ENCODE measurements at places on chromosomes 12 and 14.

GRCh38 chr14:56731187-56731586 is 79.1 kb downstream of the OTX2 start:
- no peak for DNase-seq

DNA sequence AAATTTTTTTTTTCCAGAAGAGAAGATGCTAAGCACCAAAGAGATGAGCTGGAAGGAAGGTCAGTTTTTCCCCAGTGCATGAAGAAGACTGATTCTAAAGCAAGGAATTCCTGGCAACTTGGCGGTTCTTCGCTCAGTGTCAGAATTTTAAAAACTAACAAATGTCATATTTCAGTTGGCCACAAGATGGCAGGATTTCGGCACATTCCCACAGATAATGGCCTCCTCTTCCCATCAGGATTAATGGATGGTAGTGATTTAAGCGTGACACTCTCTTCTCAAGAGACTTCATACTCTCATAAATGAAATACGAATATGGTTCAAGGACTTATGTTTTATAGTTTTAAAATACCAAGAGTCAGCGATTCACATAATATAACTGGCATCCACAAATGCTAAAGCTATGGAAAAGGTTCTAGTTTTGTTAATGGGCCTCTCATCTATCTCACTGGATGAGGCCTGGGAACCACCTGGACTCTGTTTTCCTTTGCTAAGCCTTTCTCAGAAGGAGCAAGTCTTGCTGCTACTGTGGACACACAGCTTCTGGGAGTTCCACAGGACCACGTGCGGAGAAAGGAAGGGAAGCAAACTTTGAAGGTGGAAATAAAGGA is 46.1 kb upstream of the PTPRO start:
- DNase-seq = no peak

GRCh38 chr14:73795466-73795865 is 56.2 kb upstream of the PTGR2 start:
- no peak for DNase-seq

- DNase-seq = no peak
These were observed 1.9 kb downstream of the SRGAP1 start for GRCh38 chr12:63846238-63846967.

GRCh38 chr14:33938131-33938949 is 12.5 kb downstream of the EGLN3 start:
- DNase-seq = no peak

- DNase-seq = no peak
These were observed 6.7 kb upstream of the PLD4 start for GRCh38 chr14:104917993-104918392.

DNA sequence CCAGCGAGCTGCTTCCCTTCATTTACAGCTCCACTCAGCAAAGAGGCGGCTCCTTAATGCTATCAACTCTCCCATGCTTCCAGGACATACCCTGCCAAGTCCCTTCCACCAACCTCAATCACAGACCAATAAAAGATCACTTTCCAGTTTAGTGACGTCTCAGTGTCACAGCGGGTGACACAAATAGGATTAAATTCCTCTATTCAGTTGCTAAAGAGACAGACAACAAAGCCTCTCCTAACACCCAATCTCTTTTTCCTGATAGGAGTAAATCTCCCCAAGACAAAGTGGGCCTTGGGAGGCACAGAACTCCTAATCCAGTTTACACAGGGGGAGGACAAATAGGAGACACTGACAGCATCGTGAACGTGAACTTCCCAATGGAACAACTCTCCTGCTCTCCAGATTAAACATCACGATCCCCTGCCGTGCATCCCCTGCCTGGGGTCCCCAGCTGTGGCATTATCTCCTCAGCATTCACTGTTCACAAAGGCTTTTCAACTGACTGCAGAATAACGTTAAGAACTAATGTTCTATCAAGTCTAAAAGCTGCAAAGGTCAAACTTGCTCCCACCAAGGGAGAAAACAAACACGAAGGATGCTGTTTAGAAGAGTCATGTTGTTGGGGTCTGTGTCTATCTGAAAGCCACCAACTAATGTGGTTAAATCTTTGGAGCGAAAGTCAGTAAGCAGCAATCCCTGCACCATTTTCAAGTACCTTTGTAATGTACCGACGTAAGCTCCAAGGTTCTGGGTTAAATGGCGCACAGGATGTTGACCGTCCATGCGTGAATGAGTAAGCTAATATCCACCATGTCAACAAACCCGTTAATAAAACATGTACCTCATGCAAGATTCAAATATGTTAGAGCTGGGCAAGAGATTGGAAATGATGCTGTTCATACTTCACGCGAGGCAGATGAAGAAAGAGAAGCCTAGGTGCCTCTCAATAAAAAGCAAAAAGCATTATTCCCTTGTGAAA is 31.5 kb downstream of the TMEM132D start:
- no peak for DNase-seq

GRCh38 chr12:94046626-94047410 is 101.6 kb upstream of the PLXNC1 start:
- DNase-seq = no peak

GRCh38 chr12:50117057-50117622 is 5.1 kb downstream of the COX14 start:
- no peak for DNase-seq

DNA sequence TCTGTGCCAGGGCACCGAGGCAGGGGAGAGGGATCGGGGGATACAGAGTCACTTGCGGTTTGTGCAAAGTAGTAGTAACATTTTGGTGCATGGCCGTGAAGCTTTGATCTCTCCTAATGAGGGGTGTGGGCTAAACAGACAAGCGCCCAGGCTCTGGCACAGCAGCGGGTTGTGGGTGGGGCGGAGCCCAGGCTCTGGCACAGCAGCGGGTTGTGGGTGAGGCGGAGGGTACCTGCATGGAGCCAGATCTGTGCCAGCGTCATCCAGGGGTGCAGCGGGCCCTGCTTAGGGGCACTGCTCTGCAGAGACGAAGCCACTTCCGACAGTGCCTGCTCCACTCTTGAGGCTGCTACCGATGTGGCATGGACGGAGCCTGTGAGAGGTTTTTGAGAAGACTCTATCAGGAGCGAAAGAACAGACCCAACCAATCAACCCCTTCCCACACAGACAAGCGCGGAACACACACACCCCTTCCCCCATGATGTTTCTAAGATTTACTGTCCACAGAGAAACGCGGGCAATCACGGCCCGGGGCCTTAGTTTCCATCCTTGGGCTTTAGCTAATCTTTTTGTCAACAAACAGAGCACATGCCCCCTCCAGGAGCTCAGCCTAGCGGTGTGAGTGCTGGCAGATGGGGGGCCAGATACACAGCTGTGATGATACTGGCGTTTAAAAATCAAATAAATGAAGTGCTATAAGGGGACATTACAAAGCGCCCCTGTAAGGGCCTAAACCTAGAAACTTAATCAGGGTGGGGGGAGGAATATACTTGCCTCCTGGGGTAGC is 196.6 kb downstream of the CALM1 start:
- DNase-seq = no peak

Data from activated T-cell treated with anti-CD3 and anti-CD28 coated beads for 4 hours (primary cell).